CD4-positive, alpha-beta T cell treated with Interleukin-17A for 1 hour (primary cell): ENCODE measurements at places on chromosomes 11 and 22.

DNA sequence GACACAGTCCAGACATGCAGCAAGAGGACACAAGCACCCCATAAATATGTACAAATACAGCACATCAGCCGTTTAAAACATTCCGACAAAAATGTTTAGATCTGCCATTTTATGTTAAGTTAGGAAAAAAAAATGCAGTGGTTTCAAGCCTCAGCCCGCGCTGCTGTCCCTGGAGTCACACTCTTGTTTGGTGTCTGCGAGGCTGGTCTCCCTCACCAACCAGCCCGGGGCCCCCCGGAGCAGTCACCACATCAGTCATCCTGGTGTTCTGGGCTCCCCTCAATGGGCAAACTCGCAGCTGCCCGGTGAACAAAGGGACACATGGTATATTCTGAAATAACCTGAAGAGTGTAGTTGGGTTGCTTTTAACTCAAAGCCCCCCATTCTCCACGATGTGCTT, 1022.2 kb downstream of the BRD1 start:
- no peak for DNase-seq

GRCh38 chr11:46175401-46176002, 54.2 kb upstream of the PHF21A start:
- no peak for DNase-seq

DNA sequence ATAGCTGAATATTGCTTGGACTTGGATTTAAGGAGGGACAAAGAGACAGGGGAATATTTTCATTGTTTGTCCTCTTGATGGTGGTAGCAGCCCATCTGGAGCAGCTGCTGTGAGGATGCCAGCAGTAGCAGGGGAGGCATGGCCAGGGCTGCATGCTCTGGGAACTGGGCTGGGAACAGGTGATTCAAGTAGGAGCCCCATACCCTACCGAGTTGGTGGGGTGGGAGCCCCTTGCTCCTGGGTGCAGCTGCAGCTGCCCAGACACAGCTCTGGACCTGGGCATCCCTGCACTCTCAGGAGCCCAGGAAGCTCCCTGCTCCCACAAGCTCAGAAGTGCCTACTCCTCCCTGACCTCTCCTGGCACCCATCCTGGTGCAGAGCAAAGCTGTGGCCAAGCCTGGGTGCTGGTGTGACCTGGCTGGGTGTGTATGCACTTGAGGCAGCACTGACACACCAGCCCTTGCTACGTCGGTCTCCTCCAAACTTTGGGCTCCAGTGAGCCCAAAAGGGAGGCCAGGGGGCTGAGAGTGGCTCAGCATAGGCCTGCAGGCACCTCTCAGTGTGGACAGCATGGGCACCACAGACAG, 341.8 kb upstream of the CCDC179 start:
- no peak for DNase-seq

- no peak for DNase-seq
These were observed 25.8 kb upstream of the KCNQ1OT1 start for GRCh38 chr11:2725368-2726300.

GRCh38 chr11:22543261-22543660, 82.4 kb downstream of the FANCF start:
- DNase-seq = no peak

DNA sequence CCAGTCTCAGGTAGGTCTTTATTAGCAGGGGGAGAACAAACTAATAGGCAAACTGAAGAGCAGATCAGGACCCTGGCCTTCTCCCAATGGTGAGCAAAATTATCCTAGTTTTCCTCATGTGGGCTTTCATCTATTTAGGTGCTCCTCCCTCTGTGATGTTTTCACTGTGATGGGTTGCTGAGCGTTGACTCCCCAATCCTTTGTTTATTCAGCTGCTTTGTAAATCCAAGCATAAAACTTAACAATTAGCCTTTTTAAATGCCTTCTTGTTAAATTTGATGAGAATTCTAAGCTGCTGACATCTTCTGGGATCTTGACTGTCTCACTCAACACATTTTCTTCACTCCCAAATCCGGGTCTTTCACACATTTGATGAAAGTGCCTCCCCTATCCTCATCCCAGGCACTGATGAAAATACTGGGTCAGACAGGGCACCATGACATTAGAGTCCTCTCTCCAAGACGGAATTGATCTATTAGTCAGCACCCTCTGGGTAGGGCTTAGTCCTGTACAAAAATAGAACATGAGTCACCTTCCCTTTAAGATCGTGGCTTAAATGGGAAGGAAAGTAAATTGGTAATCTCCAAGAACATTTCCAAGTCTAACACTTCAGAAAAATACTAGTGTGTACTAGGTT, 199.3 kb upstream of the ISX start:
- no peak for DNase-seq

DNA sequence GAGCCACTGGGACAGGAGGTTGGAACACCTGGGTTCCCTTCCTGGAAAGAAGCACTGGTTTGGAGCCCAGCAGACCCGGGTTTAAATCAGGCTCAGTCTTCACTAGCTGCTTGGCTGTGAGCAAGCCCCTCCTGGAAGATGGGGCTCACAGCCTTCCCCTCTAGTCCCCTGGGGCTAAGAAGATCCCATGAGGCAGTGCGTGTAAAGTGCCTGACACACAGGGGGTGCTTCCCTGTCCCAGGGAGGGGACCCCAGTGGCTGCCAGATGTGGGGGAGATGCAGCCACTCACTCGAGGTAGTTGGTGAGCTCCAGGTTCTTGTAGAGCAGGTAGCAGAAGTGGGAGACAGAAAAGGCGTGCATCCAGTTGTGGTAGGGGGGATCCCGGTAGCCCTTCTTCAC, 93.2 kb downstream of the PDE2A start:
- DNase-seq = no peak

DNA sequence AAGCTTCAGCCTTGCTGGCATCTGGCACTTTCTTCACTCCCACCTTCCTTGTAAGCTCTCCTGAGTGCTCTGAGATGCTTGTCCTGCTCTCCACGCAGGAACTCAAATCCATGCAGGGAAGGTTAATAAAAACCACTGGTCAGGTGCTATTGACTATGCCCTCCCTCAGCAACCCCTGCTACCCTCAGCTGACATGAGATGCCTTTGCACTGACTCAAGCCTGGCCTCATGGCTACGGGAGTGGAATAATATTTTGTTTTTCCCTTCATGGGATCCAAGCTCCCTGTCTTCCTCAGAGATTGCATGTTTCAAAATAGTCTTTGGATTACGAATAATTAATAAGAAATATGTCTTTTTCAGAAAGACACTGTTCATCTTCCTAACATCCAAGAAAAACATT, 31.7 kb upstream of the ABCC8 start:
- no peak for DNase-seq

- no peak for DNase-seq
These were observed 4.2 kb downstream of the MRGPRD start for GRCh38 chr11:68976563-68976962.

- no peak for DNase-seq
These were observed 7.9 kb upstream of the ETS1 start for GRCh38 chr11:128595221-128595620.

DNA sequence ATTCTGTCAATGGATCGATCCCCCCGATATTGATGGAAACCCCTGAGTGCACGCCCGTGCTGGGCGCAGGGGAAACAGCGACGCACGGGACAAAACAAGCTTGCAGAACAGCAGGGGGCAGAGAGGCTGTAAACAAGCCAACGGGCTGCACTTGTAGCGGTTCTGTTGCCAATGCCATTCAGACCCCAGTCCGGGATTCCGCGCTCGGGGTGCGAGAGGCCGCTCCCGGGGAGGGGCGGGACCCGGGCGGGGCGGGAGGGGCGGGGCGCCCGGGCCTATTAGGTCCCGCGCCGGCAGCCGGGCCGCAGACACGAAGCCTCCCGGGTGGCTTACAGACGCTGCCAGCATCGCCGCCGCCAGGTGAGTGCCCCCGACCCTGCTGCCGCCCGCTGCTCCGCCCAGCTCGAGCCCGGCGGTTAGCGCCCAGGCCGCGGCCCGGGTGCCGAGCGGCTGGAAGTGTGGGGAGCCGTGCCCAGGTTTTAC, at the start of gene BIK:
Gene BIK, plus strand, starts transcription at position 307 of the 483 bp plus-strand sequence. CDS start 13,273 bp downstream, outside the sequence.
- DNase-seq = peak; percentile 51

- DNase-seq = no peak
These were observed 10.7 kb downstream of the SDF2L1 start for GRCh38 chr22:21652547-21653545.

DNA sequence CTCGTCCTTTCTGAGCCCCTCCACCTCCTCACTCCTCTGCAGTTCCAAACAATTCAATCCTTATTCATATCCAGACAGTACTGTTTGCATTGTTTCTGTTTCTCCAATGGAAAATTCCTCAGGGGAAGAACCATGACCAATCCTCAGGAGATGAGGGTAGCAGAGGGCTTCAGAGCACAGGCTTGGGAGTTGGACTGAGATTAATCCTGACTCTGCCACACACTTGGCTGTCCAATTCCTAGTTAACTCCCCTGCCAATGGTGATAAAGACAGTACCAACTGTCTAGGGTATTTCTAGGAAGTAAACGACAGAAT, 58.0 kb downstream of the MICAL3 start:
- no peak for DNase-seq

GRCh38 chr22:27459999-27460398, 341.6 kb downstream of the MN1 start:
- no peak for DNase-seq

GRCh38 chr11:32153747-32154146, 62.9 kb downstream of the RCN1 start:
- DNase-seq = no peak

GRCh38 chr22:49062802-49063544, 764.7 kb downstream of the BRD1 start:
- no peak for DNase-seq

DNA sequence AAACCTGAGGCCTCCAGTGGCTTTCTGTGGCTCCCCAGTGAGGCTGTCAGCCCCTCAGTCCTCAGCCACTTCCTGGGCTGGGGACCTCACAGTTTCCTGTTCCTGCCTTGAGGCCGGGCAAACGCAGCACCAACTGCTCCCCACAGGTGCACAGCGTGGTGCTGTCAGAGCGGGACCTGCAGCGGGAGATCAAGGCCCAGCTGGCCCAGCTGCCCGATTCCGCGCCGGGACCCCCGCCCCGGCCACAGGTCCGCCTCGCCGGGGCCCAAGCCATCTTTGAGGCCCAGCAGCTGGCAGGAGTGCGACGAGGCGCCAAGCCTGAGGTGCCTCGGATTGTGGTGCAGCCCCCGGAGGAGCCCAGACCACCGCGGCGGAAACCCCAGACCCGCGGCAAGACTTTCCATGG, 5.4 kb downstream of the TBC1D10C start:
- peak; percentile 84 for DNase-seq

DNA sequence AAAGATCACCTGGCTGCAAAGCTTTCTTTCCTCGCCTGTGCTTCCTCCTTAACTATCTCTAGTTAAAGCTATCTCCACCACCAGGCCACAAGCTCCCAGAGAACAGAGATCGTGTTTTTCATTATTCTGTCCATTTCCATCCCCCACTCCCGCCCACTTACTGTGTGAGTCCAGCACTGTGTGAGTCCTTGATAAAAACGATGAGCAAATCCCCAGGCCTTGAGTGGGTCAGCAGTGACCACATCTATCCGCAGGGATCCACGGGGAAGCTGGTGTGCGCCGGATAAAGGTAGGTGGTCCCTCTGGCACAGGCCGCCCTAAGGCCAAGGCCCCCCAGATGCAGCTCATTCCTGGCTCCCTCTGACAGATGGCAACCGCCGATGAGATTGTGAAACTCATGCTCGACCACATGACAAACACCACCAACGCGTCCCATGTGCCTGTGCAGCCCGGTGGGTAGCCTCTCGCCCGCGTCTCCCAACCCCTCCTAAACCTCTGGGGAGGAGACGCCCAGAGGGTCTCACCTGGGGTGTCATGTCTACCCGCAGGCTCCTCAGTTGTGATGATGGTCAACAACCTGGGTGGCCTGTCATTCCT, 9.3 kb downstream of the TKFC start:
- no peak for DNase-seq

GRCh38 chr11:64845129-64845775, 799 bp upstream of the CDC42BPG start:
- DNase-seq = no peak
